ENCODE measurements at places on chromosomes 4 and X. TPM values are rescaled to one million over a fixed set of nuclear protein-coding genes. Genes with fewer than 3 reads are reported as not detected.

Gene DSPP
- total RNA-seq: not detected

Gene TBC1D8B
- 12.8 TPM for total RNA-seq

Gene ABLIM2
- 0.67 TPM for total RNA-seq

Gene GJB1
- not detected for total RNA-seq

Gene CHRDL1
- total RNA-seq: not detected

Measured in mammary epithelial cell (primary cell).